Gastrocnemius medialis (tissue), 4 donors: ENCODE measurements at places on chromosomes 5 and 9. TPM values are rescaled to one million over a fixed set of nuclear protein-coding genes. Genes with fewer than 3 reads are reported as not detected.

The TAS2R1 gene
- total RNA-seq = not detected

The CDX1 gene
- 1.5 TPM for total RNA-seq

The SLC6A3 gene
- total RNA-seq = not detected

- H3K36me3 ChIP-seq = no peaks in the 10 kb centered on the region
- no peak for DNase-seq
- H3K27ac ChIP-seq = no peak overlapping the region
- H3K27me3 ChIP-seq = no peaks in the 10 kb centered on the region
Measured at GRCh38 chr5:133531178-133531577, 81.2 kb downstream of the FSTL4 start.

DNA sequence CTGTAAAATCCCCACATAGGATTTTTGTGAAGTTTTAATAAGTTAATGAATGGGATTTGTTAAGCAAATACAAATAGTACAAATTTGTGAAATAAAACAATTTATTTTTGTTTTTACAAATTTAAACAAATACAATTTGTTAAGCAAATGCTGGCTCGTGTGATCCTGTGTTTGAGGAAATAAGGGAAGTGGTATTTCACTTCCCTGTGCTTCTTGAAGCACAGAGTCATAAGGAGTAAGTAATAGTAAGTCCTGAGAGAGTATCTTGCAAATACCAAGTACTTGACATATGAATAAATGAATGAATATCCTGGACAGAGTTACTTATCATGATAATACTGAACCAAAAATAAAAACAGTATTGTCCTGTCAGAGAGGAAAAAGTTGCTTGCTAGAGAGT lies 9.1 kb downstream of the SMIM3 start:
- H3K27ac ChIP-seq = no peak overlapping the region
- DNase-seq = no peak
- no peaks in the 10 kb centered on the region for H3K36me3 ChIP-seq
- H3K4me3 ChIP-seq = no peak overlapping the region
- H3K4me1 ChIP-seq = peaks cover 12% of the 10 kb centered on the region

DNA sequence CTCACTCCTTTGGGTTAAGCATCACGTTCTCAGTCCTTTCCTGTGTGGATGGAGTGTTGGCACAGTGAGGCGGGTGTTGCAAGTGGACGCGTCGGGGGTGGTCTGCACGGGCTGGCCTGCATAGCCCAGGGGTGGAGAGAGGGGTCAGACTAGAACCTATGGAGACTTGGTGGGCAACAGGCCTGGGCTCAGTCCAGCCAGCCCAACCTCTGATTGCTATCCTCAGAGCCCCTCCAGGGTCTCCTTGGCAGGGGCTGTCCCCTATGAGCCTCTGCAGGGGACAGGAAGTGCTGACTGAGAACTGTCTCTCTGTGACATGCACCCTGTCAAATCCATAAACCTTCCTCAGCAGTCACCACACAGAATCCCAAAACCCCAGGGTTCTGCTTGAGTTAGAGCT lies 2.3 kb downstream of the DCANP1 start:
- peaks cover 1% of the 10 kb centered on the region for H3K4me1 ChIP-seq
- no peaks in the 10 kb centered on the region for H3K27me3 ChIP-seq
- no peak overlapping the region for H3K27ac ChIP-seq
- H3K36me3 ChIP-seq = no peaks in the 10 kb centered on the region
- H3K4me3 ChIP-seq = no peak overlapping the region

GRCh38 chr5:137315534-137316345 lies 183.4 kb downstream of the SPOCK1 start:
- peaks cover 27% of the 10 kb centered on the region for H3K4me1 ChIP-seq
- peak; percentile 75 for DNase-seq
- no peaks in the 10 kb centered on the region for H3K36me3 ChIP-seq
- H3K27ac ChIP-seq = peak overlapping the region; percentile 81

GRCh38 chr5:169893571-169893970 lies 86.7 kb downstream of the INSYN2B start:
- no peak overlapping the region for H3K4me3 ChIP-seq
- no peaks in the 10 kb centered on the region for H3K36me3 ChIP-seq
- no peak for DNase-seq
- no peak overlapping the region for H3K27ac ChIP-seq

DNA sequence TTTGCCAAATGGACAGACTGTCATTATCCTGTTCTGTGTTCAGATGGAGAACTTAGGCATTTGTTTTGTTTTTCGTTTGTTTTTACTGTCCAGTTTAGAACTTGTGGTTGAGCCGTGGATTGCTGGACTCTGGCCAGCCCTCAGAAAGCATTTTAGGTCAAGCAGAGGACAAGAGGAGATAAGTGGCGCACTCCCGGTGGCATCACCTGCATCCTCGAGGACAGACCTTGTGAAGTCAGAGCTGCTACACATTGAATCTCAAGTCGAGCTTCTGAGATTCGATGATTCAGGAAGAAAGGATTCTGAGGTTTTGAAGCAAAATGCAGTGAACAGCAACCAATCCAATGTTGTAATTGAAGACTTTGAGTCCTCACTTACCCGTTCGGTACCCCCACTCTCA lies 8.9 kb downstream of the MTRR start:
- H3K4me1 ChIP-seq = no peaks in the 10 kb centered on the region
- no peak overlapping the region for H3K4me3 ChIP-seq
- DNase-seq = no peak
- no peak overlapping the region for H3K27ac ChIP-seq
- peaks cover 76% of the 10 kb centered on the region for H3K36me3 ChIP-seq

DNA sequence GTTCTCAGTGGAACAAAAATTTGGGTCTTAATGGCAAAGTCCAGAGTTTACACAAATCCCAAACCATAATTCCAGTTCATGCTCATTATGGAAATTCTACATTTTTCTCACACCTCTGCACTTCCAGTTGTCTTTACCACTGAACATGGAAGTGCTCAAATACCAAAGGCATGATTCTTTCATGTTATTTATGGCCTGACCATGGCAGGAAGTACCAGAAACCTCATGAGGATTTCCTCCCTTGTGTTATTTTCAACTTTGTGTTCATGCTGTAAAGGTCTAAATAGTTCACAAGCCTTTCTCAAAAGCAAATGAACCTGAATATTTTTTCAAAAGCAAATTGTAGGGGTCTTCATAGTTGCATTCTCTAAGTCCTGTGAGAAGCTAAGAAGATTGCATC lies 82.0 kb upstream of the ITGA1 start:
- H3K4me3 ChIP-seq = no peak overlapping the region
- no peaks in the 10 kb centered on the region for H3K27me3 ChIP-seq
- DNase-seq = no peak
- H3K27ac ChIP-seq = no peak overlapping the region
- H3K4me1 ChIP-seq = peaks cover 16% of the 10 kb centered on the region
- H3K36me3 ChIP-seq = no peaks in the 10 kb centered on the region

DNA sequence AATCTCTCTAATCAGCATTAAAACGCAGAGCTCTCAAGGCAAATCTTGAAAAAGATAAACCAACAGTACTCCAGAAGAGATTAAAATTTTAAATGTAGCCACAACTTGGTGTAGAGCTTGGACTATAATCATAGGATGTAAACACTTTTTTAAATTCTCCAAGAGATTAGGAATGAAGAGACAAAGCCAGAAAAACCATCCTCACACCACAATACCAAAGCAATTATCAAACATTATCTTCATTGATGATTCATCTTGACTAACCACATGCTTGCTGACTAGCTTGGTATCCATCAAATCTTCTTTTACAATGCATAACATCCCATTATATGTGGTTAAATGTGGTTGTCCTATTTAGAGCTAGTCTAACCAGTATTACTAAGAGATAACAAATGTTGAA lies 815.1 kb downstream of the TLE1 start:
- no peak overlapping the region for H3K4me3 ChIP-seq
- H3K36me3 ChIP-seq = no peaks in the 10 kb centered on the region
- DNase-seq = no peak

DNA sequence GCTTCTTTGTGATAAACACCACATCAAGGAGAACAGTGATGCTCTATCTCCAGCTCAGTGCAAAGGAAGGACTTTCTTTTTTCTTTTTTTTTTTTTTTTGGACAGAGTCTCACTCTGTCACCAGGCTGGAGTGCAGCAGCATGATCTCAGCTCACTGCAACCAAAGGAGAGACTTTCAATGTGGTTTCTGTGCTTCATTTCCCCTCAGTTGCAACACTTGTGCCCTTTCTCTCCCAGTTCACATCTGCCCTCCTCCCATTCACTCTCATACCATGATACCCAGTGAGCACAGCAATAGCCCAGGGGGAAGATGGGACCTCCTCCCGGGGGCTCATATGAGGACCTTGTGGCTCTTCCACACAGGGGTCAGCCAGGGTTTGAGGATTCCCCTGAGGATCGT lies 110.0 kb downstream of the MTRR start:
- no peaks in the 10 kb centered on the region for H3K27me3 ChIP-seq
- no peak overlapping the region for H3K4me3 ChIP-seq
- no peaks in the 10 kb centered on the region for H3K4me1 ChIP-seq

- H3K27me3 ChIP-seq = no peaks in the 10 kb centered on the region
- H3K36me3 ChIP-seq = no peaks in the 10 kb centered on the region
- H3K4me3 ChIP-seq = no peak overlapping the region
- H3K4me1 ChIP-seq = peaks cover 16% of the 10 kb centered on the region
Measured at GRCh38 chr5:177501874-177502678, 4.7 kb upstream of the PDLIM7 start.

- H3K27me3 ChIP-seq = no peaks in the 10 kb centered on the region
- H3K4me3 ChIP-seq = no peak overlapping the region
- peaks cover 17% of the 10 kb centered on the region for H3K4me1 ChIP-seq
- DNase-seq = no peak
- H3K27ac ChIP-seq = no peak overlapping the region
Measured at GRCh38 chr5:108341866-108342265, 40.0 kb downstream of the FBXL17 start.
